HT1080 (cell line): ENCODE measurements at places on chromosomes 1 and 21. TPM values are rescaled to one million over a fixed set of nuclear protein-coding genes. Genes with fewer than 3 reads are reported as not detected.

The E2F2 gene
- total RNA-seq = 4.3 and 5.6 TPM in 2 replicates

The CDC42BPA gene
- 14.2 and 14.6 TPM in 2 replicates for total RNA-seq

The SPATC1L gene
- 10.9 and 16.4 TPM in 2 replicates for total RNA-seq

The C4BPA gene
- not detected in 2 replicates for total RNA-seq

The AIRE gene
- not detected in 2 replicates for total RNA-seq

The SHISAL2A gene
- total RNA-seq = not detected in 2 replicates

The CD52 gene
- not detected in 2 replicates for total RNA-seq

The IRF6 gene
- total RNA-seq = 0.05 TPM in 1 of 2 replicates, not detected in the other

The PCSK9 gene
- 0.03 and 0.05 TPM in 2 replicates for total RNA-seq

The FHL3 gene
- 21.6 and 36.0 TPM in 2 replicates for total RNA-seq

The RPTN gene
- not detected in 2 replicates for total RNA-seq

The OR2M3 gene
- total RNA-seq = 0.02 TPM in 1 of 2 replicates, not detected in the other

The CYP4A22 gene
- not detected in 2 replicates for total RNA-seq

The SLAMF9 gene
- total RNA-seq = 10.7 and 15.9 TPM in 2 replicates

The FCRL5 gene
- total RNA-seq = not detected in 2 replicates

The CIART gene
- total RNA-seq = 3.2 and 5.7 TPM in 2 replicates

The SPRR3 gene
- not detected in 2 replicates for total RNA-seq

The FAM72B gene
- total RNA-seq = 13.8 and 16.0 TPM in 2 replicates

The KRTAP21-2 gene
- total RNA-seq = not detected in 2 replicates

The FOXD3 gene
- 0.05 TPM in 1 of 2 replicates, not detected in the other for total RNA-seq

The DMRTA2 gene
- total RNA-seq = not detected in 2 replicates

The FCGR3B gene
- total RNA-seq = not detected in 2 replicates

The CLEC20A gene
- not detected in 2 replicates for total RNA-seq

The SEC16B gene
- 0.59 and 1.5 TPM in 2 replicates for total RNA-seq

The IL20 gene
- total RNA-seq = not detected in 2 replicates

The CACYBP gene
- 496 and 516 TPM in 2 replicates for total RNA-seq

The NHLH2 gene
- not detected in 2 replicates for total RNA-seq

The ERG gene
- total RNA-seq = not detected in 2 replicates

The LHX4 gene
- 0.72 and 1.6 TPM in 2 replicates for total RNA-seq

The FAM151A gene
- total RNA-seq = not detected in 2 replicates
